ELF-1 (cell line): ENCODE measurements at places on chromosomes 7 and 10.

GRCh38 chr7:106037489-106038176 lies 74.5 kb downstream of the SYPL1 start:
- DNase-seq: no peak

DNA sequence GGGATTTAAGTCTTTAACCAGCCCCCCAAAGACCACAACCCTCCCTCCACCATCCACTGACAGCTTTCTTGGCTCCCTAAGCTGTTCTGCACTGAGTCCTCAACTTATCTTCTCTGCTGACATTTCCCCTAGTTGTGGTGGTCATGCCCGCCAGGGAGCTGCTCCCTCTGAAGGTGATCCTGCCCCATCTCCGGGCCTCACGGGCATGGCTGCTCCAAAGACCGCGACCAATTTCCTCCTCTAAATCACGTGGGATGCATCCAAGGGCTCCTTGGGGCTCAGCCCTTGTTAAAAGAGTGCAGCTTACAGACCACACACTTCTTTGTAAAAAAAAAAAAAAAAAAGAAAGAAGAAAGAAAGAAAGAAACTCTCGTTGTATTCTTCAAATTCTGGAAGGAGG lies 27.1 kb upstream of the KLF6 start:
- no peak for DNase-seq

- DNase-seq: no peak
Observed at GRCh38 chr7:78134256-78134655, 335.7 kb downstream of the PHTF2 start.

- DNase-seq: no peak
Observed at GRCh38 chr7:145633513-145633912, 483.1 kb upstream of the CNTNAP2 start.
